ENCODE measurements at places on chromosomes 1 and 21.
A peak's percentile ranks its signal among the peaks of the same experiment; 100 is the strongest.

- DNase-seq = peak; percentile 83
Measured at GRCh38 chr1:150268340-150268704, 494 bp downstream of the APH1A start.

DNA sequence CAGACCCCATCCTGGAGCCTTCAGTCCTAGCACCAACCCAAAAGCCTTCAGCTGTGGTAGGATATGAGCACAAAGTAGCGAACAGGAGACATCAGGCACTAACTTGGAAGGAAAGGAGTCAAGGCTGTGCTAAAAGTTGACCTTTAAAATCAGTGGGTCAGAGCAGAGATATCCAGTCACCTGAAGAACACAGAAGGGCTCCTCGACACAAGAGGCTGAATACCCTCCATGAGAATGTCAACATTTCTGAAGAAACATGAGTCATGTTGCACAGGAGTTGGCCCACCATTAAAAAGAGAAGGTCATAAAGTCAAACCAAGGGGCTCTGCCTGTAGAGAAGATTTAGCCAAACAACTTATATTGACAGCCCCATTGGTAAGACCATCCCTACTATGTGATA lies 172.5 kb downstream of the PLPP3 start:
- DNase-seq = no peak

- no peak for DNase-seq
Measured at GRCh38 chr1:78549891-78550290, 59.1 kb downstream of the PTGFR start.

DNA sequence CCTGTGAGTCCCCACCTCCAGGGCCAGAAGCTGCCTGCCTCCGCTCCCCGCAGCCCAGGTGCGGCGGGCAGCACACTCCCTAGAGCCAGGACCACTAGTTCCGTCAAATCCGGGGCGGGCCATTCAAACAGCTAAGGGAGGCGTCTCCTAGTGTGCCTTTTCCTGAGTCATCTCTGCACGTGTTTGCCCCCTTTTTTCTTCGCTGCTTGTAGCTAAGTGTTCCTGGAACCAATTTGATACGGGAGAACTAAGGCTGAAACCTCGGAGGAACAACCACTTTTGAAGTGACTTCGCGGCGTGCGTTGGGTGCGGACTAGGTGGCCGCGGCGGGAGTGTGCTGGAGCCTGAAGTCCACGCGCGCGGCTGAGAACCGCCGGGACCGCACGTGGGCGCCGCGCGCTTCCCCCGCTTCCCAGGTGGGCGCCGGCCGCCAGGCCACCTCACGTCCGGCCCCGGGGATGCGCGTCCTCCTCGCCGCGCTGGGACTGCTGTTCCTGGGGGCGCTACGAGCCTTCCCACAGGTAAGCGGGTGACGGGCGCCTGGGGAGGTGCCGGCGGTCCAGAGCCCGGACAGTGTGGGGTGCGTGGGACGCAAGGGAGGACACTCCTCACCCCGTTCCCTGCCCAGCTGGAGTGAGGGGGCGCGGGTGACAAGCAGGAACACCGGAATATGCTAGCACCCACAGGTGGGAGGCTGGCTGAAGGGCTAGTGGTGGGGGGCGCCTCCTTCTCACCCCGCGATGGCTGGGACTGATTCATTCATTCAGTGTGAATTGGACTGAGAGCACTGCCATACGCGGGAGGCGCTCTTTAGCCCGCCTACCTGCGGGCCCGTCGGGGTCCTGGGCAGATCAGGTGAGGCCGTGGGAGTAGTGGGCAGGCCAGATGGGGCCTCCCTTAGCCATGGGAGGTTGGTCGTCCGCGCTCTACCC lies at the start of gene TNFRSF8:
TNFRSF8 (plus strand) TSS at position 163 of the 932 bp plus-strand sequence; CDS start at position 459, 296 bp downstream.
- DNase-seq = no peak

All from large intestine (tissue), 12 donors.